ENCODE measurements at places on chromosomes 6 and 20.

DNA sequence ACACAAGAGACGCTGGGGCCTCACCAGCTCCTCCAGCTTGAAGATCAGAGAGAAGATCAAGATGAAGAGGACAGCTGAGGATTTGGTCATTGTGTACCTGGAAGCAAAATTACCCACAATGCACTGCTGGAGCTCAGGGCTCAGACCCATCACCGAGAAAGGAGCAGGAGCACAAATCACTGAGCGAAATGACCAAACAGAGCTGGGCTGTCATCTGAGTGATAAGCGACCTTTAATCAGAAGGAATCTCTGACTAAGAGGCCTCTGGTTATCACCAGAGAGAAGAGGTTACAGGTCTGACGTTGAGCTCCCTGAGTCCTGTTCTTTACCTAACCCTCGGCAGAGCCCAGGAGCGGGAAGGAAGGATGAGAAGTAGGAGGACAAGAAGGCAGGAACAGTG, 47.5 kb upstream of the CDH22 start:
- DNase-seq = no peak

- no peak for DNase-seq
These were observed 29.4 kb downstream of the RNF8 start for GRCh38 chr6:37382994-37383765.

GRCh38 chr6:137423451-137424168, 70.6 kb downstream of the OLIG3 start:
- no peak for DNase-seq

DNA sequence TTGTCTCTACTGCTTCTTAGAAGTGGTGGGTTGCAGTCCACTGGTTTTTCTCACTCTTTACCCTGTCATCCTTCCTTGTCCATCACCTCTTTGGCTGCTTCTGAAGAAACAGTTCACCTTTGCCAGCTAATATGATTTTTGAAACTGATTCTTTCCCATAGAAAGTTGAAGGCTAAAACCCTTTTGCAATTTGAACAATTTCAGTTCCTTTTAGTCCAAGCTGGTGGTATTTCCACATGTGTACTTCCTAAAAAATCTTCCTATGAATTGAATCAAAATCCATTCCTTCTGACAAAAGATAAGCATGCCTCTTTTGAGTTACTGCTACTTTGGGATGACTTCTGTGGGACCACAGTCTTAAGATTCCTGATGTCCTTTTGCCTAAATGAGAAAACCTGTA, 210.0 kb upstream of the MAN1A1 start:
- no peak for DNase-seq

GRCh38 chr6:107660839-107661238, 163.3 kb downstream of the SCML4 start:
- DNase-seq = no peak

- no peak for DNase-seq
These were observed 41.5 kb upstream of the SRF start for GRCh38 chr6:43129434-43130194.

GRCh38 chr6:162777091-162777490, 49.3 kb downstream of the PACRG start:
- no peak for DNase-seq

DNA sequence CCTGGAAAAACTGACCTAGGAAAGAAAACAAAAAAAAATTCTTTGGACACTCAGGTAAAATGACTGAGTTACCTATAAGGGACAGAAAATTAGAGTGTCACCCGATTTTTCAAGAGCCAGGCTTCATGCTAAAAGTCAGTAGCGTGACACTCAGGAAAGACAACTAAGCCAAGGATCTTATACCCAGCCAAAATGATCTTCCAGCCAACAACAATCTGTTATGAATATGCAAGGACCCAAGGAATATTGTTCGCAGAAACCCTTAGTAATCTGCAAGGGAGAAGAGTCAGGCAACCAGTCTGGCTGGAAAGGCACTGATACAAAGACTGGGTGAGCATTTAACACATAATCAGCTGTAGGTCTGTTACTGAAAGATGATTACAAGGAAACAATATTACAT, 203.6 kb downstream of the GMPR start:
- DNase-seq = no peak

DNA sequence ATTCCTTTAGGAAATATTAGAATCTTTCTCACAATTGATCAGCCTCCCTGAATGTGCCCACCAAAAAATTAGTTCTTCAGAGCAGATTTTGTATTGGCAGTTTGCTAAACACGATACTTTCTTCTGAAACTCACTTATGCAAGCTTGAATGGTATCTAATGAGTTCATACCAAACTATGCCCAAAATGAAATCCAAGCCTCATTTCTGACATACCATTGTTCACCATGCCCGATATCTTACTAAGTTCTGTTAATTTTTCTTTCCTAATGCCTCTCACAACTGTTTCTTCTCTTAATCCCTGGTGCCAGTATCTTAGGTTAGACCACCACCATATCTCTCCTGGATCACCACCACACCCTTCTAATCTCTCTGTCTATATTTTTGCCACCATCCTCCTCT, 755.9 kb downstream of the KIF16B start:
- DNase-seq = no peak

DNA sequence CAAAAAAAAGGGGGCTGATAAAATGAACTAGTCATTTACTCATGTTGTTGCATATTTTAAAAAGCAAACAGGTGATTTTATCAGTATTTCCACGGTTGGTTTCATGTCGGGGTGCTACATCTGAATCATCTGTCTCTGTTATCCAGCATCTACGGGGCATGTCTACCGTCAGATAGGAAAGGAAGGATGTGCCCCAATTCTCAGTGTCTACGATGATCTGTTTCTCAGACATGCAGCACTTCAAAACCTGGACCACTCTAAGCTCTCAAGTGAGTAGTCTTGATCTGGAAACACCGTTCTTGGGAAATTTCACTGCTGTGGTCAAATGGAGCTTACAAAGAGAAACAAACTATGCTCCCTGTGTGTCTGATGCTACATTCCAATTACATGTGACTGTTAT, 240.3 kb upstream of the TAB2 start:
- DNase-seq = no peak

GRCh38 chr6:305371-306206, 13.3 kb downstream of the DUSP22 start:
- no peak for DNase-seq

DNA sequence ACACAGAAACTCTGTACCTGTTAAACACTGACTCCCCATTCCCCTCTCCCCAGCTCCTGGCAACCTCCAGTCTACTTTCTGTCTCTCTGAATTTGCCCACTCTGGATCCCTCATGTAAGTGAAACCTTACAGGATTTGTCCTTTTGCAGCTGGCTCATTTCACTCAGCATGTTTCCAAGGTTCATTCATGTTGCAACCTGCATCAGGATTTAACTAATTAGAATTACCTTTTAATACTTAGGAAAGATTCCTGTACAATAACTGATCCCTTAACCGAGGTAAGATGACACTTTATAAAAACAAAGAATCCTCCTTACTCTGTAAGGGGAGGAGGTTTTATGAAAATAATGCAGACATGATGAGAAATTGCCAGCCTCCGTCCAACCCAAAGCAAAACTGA, 113.1 kb upstream of the MTHFD1L start:
- DNase-seq = no peak

DNA sequence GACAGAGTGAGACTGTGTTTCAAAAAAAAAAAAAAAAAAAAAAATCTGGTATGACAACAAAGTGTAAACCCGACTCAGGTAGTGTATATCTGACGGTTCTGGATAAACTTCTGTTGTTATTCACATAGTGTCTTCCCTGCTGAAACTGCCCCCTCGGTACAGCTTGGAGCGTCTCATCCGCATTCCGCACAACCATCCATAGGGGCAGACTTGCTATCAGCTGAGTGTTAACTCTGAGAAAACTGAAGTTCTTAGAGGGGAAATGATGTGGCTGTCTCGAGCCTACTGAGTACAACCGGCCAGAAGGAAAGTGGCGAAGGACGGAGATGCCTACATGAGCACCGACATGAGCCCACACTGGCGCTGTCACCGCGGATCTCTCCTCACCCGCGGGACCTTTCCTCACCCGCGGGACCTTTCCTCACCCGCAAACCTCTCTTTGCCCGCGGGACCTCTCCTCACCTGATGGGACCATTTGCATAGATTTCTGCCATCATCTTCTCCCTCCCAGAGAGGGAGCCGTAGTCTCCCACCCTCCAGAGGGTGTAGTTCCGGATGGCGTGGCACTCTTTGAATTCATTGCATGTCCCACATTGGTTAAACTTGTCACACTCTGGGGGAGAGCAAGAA, 9.8 kb downstream of the CTSZ start:
- DNase-seq = no peak

- DNase-seq = no peak
These were observed 405.5 kb upstream of the SULF2 start for GRCh38 chr20:48190757-48191156.

GRCh38 chr6:150883521-150883920, 18.0 kb downstream of the MTHFD1L start:
- DNase-seq = no peak

- DNase-seq = no peak
These were observed 146.8 kb upstream of the UST start for GRCh38 chr6:148599967-148600426.

GRCh38 chr20:6855796-6856195, 88.3 kb downstream of the BMP2 start:
- DNase-seq = no peak

- DNase-seq = no peak
These were observed 350.0 kb upstream of the MANEA start for GRCh38 chr6:95227351-95227750.

- DNase-seq = no peak
These were observed 30.9 kb upstream of the E2F3 start for GRCh38 chr6:20370801-20371200.

All from stimulated activated CD8-positive, alpha-beta memory T cell treated with anti-CD3 and anti-CD28 coated beads, Interleukin-15, amount 100 ng/mL, for 1 hour (primary cell).